ENCODE measurements at places on chromosomes 16 and 17. TPM values are rescaled to one million over a fixed set of nuclear protein-coding genes. Genes with fewer than 3 reads are reported as not detected.

Gene GAST
- not detected for total RNA-seq

- DNase-seq = no peak
Measured at GRCh38 chr16:20259541-20259940, 67.8 kb downstream of the GP2 start.

DNA sequence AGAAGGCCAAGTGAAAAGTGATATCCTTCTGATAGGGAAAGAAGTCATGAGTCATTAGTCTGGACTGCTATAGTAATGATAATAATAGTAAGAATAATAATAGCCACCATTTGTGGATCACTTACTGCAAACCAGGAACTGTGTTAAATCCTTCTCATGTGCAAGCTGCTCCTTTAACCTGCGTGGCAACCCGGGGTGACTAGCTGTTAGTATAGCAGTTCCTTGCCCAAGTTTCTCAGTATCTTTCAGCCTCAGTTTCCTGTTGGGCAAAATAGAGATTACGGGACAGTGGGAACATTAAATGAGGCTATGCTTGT lies 129.5 kb downstream of the CDH13 start:
- DNase-seq = no peak

- DNase-seq = no peak
Measured at GRCh38 chr17:73262676-73263642, 1.3 kb upstream of the CPSF4L start.

Gene NUP88
- total RNA-seq = 93.2 TPM

Gene PHB1
- 534 TPM for total RNA-seq

GRCh38 chr17:80431246-80432195 lies 16.6 kb downstream of the ENDOV start:
- DNase-seq = no peak

GRCh38 chr17:40333781-40334448 lies 24.9 kb downstream of the RARA start:
- DNase-seq = no peak

- DNase-seq = no peak
Measured at GRCh38 chr17:35289222-35289621, 46.4 kb downstream of the SLFN5 start.

- no peak for DNase-seq
Measured at GRCh38 chr16:66020046-66020445, 346.4 kb upstream of the CDH5 start.

DNA sequence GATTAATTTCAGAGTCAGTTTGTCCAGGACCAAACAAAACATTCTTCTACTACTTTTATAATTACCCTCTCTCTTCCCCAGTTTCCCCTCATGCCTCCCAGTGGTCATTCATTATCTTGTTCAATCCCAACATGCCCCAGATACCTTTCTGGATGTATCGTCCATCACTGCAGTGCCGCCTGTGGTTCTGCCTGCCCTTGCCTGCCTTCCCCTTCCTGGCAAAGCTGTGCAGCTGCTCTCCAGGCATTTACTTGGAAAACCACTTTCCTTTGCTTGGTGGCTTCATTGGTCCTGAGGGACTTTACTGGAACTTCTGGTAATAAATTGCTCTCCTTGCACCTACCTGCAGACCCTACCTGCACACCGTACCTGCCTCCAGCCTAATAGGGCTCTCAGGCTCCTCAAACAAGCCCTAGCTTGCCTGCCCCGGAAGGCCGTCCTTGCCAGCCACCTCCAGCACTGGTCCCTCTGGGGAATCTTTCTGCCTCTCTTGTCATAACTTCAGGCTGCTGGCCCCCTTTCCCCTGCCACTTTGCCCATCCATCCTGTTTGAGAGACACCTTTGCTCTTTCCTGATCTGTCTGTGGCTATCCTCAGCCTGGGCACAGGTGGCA lies 19.5 kb upstream of the MSI2 start:
- no peak for DNase-seq

- no peak for DNase-seq
Measured at GRCh38 chr17:47692895-47693730, 848 bp upstream of the TBKBP1 start.

Gene DBNDD1
- total RNA-seq = 60.2 TPM

Gene FOXJ1
- 0.61 TPM for total RNA-seq

GRCh38 chr17:3026856-3027751 lies 36.3 kb downstream of the OR1D5 start:
- no peak for DNase-seq

DNA sequence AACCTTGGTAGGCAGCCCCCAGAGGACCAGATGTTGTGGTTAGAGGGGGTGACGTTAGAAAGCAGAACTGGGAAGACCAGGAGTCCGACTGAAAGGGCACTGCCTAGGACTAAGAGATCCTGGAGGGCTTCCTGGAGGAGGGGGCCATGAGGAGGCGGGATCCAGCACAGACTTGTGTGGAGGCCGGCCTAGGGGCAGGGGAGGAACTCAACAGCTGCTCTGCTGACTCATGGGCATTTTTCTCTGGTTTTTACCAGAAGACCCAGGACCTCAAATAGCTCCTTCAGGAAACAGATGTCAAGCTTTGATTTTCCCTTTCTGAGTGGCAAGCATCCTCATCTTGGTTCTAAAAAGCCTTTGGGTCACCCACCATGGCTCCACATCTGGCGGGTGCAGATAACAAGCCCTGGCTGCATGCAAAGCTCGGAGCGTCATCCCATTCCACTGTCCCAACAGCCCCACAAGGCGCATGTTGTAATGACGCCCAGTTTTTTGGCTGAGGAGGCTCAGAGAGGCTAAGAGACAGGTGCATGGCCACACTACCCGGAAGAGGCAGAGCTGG lies 29.0 kb downstream of the IL21R start:
- no peak for DNase-seq

DNA sequence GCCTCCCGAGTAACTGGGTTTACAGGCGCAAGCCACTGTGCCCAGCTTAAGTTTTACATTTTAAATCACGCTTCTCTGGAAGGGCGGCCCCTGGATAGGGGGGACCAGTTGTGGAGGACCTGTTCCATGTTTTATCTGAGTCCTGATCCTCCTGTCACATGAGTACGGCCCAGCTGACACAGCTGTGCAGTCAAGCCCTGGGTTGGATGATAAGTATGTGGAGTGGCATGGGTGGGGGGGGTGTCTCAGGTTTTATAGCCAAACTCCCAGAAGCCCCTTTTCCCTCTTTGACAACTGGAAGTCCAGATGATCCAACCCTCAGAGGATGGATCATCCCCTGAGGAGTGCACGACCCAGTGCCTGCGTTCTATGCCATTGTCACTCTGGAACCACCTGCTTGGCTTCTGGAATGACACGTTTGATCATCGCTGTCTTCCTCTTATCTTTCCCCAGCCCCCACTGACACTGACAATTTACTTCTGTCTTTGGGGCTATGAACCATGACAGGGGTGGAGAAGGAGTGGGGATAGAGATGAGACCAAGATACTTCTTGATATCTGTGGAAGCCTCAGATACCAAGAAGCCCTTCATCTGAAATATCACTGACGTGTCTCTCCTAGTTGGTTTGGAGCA lies 191.2 kb downstream of the MSI2 start:
- DNase-seq = no peak

DNA sequence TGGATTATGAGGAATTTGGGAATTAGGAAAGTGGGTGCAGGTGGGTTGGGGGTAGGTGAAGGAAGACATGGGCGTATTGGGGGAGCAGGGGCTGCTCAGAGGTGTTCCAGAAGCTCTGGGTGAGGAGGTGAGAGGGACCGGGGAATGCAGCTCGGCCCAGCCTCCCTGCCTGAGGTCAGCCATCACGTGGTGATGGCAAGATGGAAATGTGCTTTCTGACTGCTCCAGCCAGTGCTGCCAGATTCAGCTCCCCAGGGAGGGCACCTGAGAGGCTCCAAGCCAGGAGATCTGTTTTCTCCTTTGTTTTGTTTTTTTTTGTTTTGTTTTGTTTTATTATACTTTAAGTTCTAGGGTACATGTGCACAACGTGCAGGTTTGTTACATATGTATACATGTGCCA lies 35.2 kb upstream of the STH start:
- no peak for DNase-seq

Gene CD19
- total RNA-seq = 0.27 TPM

DNA sequence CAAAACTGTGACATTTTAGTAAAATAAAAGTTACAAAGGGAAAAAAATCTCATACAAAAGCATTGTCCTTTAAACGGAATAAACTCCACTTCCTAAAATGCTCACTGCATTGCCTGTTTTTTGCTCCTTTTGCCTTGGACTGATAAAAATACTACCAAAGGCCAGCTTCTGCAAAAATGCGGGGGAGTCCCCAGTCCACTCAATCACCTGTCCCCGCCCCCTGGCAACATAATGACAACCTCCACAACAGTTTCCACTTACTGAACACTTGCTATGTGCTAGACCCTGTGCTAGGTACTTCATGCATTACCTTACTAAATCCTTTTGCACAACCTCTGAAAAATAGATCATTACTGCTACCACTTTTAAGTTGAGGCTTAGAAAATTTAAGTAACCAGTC lies 172.7 kb upstream of the CCL2 start:
- DNase-seq = no peak
